ENCODE measurements at places on chromosomes 2 and 18.

DNA sequence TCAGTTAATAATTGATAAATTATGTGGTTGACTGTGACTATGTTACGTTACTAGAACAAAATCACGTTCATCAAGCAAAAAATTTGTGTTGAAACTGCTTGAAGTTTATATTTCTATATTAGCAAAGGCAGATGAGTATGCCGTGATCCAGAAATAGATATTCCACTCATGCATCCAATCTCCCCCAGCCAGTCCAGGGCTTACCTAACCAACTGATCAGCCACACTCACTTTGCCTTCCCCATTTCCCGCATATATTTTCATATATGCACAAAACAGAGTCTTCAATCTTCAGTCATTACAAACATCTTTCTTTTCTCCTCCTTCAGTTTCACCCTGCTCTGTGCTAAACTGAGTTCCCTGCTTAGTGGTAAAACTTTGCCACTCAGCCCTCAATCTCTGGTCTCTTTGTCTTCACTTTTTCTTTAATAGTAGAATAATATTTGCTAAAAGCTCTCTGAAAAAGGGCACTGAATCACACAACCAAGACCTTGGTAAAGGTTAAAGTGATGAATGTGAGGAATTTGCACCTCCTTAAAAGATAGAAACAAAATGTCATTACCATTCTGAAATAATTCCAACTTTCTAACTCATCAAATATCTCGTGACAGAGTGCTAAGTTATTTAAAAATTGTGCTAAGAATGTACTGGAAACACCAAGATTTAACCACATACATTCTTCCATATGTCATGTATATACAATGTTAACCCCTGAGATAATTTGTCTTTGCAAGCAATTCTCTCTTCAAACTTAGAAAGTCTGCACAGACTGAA is 893.2 kb upstream of the CRIM1 start:
- no peak for DNase-seq

GRCh38 chr2:240280621-240281020 is 140.2 kb upstream of the OTOS start:
- no peak for DNase-seq

- DNase-seq: no peak
Measured at GRCh38 chr2:219527076-219527394, 12.8 kb downstream of the ASIC4 start.

DNA sequence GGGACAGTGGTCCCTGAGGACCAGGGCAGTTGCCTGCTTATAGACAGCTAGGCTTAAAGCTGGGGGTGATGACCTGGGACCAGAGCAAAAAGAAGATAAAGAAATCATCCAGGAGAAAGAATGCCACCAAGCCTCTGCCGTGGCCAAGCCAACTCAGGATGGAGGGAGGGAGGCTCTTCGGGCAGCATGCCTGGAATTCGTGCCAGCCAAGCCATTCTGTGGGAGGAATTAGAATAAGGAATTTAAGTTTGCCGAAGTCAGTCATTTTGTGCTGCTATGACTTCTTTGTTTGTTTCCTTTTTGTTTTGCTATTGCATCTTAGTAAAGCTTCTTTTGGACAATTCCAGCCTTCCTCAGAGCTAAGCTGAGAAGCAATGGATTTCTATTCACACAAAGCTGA is 124.1 kb downstream of the EN1 start:
- DNase-seq: no peak

DNA sequence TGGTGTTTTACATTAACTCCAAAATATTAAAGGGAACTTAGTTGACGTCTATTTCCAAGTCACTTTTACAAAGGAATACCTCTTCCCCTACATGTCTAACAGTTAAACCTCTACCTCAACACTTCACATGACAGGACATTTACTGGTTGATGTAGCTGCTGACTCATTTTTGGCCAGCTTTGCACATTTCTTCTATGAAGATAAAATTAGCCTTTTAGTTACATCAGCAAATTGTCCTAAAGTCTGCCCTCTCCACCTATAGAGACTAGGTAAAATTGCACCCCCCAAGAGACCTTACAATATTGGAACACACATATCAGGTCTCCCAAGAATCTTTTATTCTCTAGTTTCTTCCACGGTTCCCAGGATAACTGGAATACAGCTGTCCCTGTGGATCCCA is 10.1 kb upstream of the CERS6 start:
- no peak for DNase-seq

- no peak for DNase-seq
Measured at GRCh38 chr18:61531182-61531581, 198.0 kb downstream of the CDH20 start.

DNA sequence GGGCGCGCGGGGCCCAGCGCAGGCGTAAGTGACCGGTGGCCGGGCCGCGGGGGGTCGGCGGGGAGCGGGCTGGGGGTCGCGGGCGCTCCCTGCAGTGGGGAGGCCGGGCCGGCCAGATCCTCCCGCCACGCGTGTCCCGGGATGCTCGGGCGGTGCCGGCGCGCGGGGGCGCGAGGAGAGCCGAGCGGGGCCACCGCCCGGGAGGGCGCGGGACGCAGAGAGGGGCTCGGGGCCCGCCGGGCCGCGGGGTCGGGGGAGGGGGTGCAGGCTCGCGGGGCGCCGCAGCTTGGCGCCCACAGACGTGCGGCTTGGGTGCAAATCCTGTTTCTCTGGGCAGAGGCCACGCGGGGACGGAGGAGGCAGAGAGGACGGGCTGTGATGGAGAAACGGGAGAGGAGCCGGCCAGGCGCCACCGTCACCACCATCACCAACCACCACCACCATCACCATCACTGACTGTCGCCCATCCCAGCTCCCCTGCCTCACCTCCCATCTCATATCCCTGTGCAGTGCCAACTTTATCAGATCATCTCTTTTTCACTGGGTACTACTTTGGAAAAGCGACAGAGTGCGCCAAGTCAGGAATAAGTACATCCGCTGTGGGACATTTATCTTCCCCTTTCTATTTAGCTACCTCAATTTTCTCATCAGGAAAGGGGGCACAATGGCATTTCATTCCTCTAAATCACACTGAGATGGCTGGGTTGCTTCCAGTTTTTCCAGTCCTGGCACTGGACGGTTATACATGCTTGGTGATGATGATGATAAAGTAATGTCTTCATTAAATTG is 97.2 kb upstream of the GPR45 start:
- no peak for DNase-seq

DNA sequence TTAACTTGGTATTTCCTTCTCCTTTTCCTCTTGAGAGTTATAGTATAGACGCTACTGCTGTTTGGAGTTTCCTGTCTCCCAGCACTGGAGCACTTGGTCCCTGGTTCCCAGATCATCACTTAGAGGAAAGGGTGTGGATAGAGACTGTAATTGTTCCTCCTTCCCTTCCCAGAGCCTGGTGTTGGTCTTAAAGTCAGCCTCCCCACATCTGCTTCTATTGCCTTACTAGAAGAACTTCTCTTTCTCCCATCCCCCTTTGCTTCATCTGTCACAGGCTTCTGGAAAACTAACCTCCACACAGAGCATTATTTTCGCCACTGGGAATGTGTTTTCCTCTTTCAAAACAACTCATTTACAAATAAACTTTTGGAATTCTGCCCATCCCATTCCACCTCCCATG is 131.0 kb downstream of the CCDC85A start:
- no peak for DNase-seq

- DNase-seq: no peak
Measured at GRCh38 chr2:28683100-28683706, 68.4 kb upstream of the PPP1CB start.

- DNase-seq: no peak
Measured at GRCh38 chr2:149645391-149645790, 57.8 kb upstream of the MMADHC start.

- DNase-seq: no peak
Measured at GRCh38 chr2:41932241-41933045, 115.4 kb upstream of the PKDCC start.

DNA sequence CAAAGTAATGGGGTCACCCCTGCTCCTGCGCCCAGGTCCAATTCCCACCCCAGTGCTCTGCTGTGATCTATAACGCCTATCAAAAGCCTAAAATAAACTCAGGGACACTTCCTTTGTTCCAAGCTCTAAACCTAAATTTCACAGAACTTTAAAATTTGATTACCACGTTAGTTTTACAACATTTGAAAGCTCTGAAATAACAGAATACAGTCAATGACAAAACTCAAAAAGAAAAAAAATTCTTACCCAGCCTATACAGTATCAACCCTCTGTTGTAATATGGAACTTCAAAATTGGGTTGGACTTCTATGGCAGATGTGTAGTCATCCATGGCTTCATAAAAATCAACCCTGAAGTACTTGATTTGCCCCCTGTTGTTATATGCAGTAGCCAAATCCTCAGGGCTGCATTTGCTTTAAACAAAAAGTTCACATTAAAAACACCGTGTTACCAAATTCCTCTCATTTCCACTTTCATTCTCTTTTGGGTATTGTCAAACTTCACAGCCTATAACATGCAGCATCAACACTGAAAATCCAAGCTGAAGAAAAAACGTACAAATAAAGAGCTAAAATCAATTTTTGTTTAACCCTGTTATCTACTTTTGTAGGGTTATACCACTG is 4.0 kb downstream of the TTC32 start:
- no peak for DNase-seq

- DNase-seq: no peak
Measured at GRCh38 chr2:172373766-172374165, 53.6 kb upstream of the ITGA6 start.

GRCh38 chr18:22489704-22490103 is 72.0 kb upstream of the CTAGE1 start:
- no peak for DNase-seq

DNA sequence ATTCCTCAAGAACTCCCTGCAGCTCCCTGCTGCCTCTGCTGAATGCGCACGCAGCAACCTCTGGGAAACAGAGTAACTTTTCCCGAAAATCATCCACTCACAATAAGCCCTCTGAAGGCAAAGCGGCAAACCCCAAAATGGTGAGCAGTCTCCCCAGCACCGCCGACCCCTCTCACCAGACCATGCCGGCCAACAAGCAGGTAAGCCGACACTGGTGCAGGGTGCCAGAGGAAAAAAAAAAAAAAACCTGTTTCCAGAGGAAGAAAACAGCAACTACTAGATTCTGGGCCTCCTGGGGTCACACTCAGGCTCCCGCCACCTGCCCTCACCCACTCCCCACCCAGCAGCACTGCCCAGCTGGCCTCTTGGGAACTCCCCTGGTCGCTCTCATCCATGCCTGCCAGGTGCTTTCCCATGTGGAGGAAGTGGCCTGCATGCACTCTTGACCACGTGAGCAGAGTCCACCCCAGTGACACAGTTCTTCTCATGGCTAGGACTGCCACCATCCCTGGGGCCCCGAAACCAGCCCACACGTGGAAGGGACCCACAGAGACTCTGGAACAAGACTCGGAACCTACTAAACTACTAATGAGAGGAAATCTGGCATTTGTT is 36.9 kb downstream of the KCTD18 start:
- DNase-seq: no peak

DNA sequence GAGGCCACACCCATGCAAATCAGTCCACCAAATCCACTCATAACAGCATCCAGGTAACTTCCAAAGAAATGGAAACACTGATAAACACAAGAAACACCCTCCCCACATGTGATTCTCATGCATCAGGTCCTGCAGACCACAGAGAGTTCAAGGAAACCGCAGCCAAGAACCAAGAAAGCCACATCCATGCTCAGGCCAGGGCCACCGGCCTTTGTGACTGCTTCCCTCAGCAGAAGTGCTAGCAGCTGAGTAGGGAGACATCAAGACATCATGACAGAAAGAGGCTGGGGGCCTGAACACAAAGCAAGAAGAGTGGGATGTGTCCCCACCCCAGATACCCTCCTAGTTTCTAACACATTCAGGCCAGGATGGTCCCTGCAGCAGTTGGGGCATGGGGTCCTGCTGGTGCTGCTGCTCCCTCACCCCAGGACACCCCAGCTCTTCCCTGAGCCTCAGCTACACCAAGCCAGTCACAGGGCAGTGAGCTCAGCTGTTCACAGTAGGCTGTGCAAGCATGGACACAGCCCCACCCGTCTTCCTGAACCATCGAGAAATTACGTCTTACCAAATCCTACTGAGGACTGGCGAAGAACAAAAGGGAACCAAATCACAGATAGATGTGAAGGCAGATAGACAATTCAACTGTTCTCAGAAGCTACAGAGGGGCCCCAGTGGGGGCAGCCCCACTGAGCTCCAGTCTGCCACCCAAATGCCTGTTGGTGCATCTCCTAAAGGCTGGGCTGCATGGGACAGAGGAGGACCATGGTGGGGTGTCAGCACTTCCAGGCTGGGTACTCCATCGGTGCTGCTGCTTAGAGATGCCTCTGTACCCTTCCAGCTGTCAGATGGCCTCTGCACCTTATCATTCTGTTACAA is 60.9 kb downstream of the HDAC4 start:
- DNase-seq: no peak

DNA sequence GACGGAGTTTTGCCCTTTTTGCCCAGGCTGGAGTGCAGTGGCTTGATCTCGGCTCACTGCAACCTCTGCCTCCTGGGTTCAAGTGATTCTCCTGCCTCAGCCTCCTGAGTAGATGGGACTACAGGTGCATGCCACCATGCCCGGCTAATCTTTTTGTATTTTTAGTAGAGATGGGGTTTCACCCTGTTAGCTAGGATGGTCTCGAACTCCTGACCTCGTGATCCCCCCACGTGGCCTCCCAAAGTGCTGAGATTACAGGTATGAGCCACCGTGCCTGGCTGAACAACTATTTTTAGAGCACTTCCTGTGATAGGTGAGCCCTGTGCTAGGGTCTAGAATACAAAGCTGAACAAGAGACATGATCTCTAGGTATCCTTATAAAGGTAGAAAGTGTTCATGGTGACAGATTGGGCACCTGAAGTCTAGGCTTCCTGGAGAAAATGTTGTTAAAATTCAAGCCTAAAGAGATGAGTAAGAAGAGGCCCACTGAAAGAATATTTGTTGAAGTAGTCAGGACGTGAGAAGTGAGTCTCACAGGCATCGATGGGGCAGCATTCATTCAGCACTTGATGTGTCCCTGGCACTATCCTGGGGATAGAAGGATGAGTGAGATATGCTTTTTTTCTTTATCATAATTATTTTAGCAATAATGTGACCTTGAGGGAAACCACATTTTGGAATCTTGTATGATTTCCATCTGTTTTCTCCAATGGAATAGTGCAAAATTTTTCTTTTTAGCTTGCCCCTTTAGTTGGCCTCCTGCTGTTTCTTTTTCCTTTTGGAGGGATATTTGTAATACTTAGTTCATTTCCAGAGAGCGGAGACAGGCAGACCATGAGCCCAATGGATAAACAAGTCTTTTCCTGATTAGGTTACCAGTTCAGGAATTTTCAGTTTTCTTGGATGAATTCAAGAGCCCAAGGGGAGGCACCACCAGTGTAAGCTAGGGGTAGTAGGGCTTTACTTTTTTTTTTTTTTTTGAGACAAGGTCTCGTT is 5.1 kb downstream of the ZNF236 start:
- no peak for DNase-seq

GRCh38 chr2:31286961-31287550 is 53.1 kb downstream of the EHD3 start:
- no peak for DNase-seq

DNA sequence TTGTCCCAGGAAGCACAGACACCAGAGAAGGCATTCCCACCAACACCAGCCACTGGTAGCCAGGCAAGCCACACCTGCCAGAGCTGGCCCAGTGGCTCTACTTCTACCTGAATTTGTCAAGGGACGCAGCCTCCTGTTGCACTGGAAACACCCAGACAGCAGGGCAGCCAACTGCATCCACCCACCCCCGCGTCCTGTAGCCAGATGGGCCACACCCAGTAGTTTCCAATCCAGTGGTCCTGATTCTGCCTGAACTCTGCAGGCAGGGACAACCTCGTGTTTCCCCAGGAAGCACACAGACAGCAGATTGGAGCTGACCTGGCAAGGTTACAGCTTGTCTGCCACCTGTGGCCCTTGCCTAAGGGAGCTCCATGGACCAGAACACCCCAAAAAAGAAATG is 18.2 kb downstream of the PFN4 start:
- no peak for DNase-seq
